M059J (cell line): ENCODE measurements at places on chromosomes 11 and 22. TPM values are rescaled to one million over a fixed set of nuclear protein-coding genes. Genes with fewer than 3 reads are reported as not detected.

- DNase-seq: peak; percentile 10
Measured at GRCh38 chr11:109726061-109726460, 304.1 kb downstream of the C11orf87 start.

DNA sequence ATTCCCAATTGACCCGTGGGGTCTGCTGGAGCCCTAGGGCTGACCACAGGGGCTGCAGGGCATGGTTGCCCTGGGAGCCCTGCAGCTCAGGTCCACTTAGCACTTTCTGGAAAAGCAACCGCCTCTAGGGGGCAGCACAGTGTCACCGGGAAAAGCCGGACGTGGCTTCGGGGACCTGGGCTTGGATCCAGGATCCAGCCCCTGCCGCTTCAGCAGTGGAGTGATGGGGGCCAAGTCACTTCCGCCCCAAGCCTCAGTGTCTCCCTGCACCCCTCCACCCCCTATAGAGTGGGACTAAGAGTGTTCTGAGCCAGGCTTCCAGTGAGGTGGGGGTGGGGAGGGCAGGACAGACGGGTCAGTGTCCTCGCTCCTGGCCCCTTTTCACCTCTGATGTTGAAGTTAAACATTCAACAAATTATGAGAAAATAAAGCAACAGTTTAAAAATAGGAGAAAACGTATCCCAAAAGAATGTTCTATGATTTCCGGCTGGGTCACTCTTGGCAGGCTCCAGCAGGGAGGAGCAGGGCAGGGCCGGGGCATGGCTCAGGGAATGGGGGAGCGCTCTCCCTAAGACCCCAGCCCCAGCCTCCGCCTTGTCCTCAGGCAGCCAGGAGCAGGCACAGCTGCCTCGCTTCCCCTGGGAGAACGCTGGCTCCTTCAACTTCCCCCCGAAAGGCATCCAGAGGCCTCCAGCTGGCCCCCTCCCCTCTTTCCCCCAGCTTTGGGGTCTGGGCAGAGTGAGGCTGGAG lies 96.5 kb upstream of the FGF3 start:
- peak; percentile 71 for DNase-seq

DNA sequence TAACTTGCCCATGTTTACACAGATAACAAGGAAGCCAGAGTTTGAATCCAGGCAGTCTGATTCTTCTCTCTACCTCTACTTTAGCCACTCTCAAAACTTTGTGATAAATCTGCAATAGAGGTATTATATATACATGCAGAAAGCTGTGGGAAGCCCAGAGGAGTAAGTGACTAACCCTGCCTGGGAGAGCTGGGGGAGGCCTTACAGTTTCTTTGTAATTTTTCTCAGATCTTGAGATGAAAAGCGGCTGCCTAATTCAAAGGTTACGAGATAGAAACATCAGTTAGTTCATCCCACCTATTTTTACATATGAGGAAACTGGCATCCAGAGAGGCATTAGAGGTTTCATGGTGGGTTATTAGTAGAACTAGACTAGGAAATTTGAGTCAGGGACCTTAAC lies 4.9 kb downstream of the STIM1 start:
- DNase-seq: no peak

DNA sequence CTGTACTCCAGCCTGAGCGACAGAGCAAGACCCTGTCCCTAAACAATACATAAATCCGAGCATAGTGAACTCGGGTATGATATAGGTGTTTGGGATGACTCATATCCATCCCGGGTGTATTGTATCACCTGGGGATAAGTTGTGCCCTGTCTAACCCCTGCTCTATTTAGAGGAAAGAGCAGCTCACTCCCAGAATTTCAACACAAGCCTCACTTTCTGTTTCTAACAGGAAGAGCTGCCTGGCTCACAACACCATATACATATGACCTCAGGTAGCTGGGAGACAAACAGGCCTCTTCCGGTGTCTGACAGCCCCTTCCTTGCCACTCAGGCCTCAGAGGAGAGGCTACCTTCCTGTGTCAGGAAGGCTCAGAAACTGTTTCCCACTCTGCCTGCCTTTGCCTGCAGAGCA lies 9.9 kb upstream of the MICALL1 start:
- no peak for DNase-seq

GRCh38 chr22:32695451-32695891 lies 106.0 kb upstream of the TIMP3 start:
- peak; percentile 95 for DNase-seq

- no peak for DNase-seq
Measured at GRCh38 chr11:16936643-16937042, 77.6 kb downstream of the PLEKHA7 start.

DNA sequence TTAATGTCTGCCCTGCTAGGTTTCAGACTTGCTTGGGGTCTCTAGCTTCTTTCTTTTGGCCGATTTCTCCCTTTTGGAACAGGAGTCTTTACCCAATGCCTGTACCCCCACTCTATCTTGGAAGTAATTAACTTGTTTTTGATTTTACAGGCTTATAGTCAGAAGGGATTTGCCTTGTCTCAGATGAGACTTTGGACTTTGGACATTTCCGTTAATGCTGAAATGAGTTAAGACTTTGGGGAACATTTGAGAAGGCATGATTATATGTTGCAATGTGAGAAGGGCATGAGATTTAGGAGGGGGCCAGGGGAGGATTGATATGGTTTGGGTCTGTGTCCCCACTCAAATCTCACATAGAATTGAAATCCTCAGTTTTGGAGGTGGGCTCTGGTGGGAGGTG lies 5.1 kb downstream of the KDM4F start:
- DNase-seq: no peak

KLHL35 gene
- 1.7 and 7.2 TPM in 2 replicates for total RNA-seq

- peak; percentile 29 for DNase-seq
Measured at GRCh38 chr11:96967616-96968015, 577.8 kb downstream of the JRKL start.

- no peak for DNase-seq
Measured at GRCh38 chr11:115345361-115345760, 158.9 kb downstream of the CADM1 start.

NUP160 gene
- 28.2 and 43.3 TPM in 2 replicates for total RNA-seq

DNA sequence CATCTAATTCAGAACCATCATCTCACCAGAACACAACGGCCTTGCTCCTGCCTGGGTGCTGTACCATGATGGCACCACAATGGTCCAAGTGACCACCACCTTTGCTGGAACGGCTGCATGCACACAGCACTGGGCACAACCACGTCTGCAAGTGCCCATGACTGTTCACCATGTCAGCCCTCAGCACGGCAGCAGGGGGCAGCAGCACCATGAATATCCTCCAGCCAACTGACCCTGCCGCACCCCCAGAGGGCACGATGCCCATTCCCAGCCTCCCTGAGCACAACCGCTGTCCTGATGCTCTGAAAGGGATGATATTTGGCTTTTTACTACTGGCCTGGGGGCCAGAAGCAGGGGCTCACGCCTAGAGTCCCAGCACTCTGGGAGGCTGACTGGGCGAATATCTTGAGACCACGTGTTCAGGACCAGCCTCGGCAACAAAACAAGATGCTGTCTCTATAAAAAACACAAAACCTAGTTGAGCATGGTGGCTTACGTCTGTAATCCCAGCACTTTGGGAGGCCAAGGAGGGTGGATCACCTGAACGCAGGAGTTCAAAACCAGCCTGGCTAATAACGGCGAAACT lies 25.7 kb downstream of the DRD4 start:
- DNase-seq: peak; percentile 45

- no peak for DNase-seq
Measured at GRCh38 chr11:19237813-19238212, 2.9 kb downstream of the E2F8 start.

OR10A5 gene
- not detected in 2 replicates for total RNA-seq
